ENCODE measurements at places on chromosomes 1 and 21.

- DNase-seq = no peak
Observed at GRCh38 chr1:16521288-16521583, 7.2 kb upstream of the RNU1-1 start.

GRCh38 chr21:36052860-36053714 is 7.2 kb downstream of the SETD4 start:
- DNase-seq = no peak

- no peak for DNase-seq
Observed at GRCh38 chr21:46472246-46472645, 13.6 kb downstream of the DIP2A start.

- DNase-seq = no peak
Observed at GRCh38 chr1:245791410-245792312, 636.9 kb downstream of the KIF26B start.

DNA sequence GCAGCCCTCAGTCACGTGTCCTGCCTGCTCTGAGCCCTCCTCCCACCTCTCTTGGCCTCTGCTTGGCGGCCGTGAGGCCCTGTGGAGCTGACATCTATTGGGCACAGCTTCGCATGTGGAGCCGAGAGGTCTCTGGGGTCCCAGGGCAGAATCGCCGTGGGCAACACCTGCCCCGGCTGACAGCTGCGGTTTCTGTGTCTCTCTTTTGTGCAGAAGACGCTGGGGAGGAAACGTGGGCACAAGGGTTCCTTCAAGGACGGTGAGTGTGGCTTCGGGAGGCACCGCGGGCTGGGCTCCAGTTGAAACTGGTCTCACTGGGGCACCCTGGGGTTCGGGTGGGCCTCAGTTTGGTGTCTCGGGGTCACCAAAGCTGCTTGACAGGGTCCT is 11.5 kb downstream of the ARHGEF16 start:
- DNase-seq = no peak

DNA sequence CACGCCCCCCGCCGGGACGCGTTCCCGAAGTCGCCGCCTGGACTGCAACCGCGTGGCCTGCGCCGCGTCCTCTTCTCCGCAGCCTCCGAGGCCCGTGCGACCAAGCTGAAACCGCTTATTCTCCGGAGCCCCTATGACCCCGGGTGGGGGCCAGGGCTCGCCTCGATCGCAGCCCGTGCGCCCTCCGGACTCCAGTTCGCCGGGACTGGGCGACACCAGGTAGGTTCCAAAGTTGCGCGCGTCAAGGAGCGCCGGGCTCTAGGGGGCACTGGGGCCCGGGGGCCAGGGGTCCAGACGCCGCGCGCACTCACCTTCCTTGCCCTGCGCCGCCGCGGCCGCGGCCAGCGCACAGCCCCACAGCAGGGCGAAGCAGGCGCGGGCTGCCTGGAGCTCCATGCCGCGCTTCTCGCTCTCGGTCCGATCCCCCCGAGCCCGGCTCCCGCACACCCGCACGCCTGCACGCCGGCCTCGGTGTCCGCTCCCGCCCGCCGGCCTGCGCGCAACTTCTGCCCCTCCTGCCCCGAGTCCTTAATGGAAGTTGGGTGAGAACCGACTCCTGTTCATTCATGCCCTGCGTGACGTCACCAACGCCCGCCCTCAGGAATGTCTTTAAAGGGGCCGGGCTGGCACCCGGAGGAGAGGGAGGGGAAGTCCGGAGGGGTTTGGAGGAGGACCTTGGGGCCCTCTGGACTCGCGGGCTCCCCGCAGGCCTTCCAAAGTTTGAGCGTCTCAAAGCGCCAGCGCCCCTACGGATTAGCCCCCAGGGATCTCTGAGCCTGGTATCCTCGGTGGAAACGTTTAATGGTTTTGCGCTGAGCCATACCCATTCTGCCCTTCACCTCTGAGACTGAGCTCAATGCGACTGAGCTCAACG is at the start of gene EPHA2:
TSS of gene EPHA2 (minus strand) at position 533 of the 874 bp plus-strand sequence. CDS start at position 396, 137 bp downstream.
- DNase-seq = no peak

DNA sequence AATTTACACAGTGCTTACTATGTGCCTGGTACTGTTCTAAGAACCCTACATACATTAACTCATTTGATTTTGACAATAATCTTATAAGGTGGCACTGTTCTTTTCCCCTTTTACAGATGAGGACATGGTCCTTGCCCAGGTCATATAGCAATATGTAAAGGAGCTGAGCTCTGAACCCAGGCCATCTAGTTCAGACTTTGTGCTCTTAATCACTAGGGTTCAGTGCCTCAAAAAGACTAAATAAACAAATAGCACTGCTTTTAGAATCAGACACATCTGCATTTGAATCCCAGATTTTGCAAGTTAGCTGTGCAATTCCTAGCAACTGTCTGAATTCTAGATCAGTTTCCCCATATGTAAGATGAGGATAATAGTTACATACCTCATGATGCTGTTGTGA is 8.7 kb upstream of the BCAR3 start:
- no peak for DNase-seq

DNA sequence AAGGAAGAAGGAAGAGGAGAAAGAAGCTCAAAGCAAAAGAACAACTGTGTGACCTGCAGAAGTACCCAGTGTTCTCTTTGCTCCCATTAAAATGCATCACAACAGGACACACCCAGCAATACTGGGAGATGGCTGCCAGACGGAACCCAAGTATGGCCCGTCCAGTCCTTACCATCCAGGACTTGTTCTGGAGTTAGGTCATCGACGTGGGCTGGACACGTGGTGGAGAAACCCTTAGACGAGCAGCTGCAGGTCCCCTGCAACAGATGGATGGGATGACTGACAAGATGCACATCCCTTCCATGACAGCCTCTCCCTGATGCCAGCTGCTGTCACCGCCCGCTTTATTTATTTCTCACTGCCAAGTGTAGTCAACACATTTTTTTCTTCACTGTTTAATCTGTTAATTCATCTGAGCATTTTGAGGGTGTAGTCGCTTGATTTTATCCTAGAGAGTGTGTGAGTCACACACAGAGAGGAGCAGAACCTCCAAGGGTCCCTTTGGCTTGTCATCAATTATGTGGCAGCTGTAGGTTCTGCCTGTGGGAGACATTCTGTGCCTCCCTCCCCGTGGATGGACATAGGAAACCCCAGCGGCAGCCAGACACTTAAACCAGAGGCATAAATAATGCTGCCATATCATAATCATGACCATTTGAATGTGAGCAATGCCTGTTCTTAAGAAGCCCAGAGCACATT is 80.9 kb downstream of the ABCA4 start:
- no peak for DNase-seq

- no peak for DNase-seq
Observed at GRCh38 chr1:183607322-183607980, 17.2 kb upstream of the NCF2 start.

DNA sequence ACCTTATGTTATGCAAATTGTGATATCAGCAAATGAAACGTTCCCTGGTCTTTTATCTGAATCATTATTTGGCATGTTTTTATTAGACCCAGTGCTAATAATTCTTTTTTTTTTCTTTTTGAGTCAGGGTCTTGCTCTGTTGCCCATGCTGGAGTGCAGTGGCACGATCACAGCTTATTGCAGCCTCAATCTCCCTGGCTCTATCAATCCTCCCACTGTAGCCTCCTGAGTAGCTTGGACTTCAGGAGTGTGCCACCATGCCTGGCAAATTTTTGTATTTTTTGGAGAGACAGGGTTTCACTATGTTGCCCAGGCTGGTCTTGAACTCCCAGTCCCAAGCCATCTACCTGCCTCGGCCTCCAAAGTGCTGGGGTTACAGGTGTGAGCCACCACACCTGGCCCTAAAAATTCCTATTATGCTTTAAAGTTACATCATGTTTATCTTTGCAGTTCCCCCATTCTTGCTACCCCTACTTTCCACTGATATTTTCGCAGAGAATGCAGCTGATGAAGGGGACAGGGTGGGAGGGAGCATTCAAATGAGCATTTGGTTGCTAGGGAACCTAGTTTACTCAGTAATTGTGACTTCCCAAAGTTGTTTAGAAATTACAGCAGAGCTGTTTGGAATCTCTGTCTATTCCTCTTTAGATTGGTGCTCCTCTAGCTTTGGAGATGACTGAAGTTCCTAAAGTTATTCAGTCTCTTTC is 18.4 kb downstream of the C1orf21 start:
- no peak for DNase-seq

DNA sequence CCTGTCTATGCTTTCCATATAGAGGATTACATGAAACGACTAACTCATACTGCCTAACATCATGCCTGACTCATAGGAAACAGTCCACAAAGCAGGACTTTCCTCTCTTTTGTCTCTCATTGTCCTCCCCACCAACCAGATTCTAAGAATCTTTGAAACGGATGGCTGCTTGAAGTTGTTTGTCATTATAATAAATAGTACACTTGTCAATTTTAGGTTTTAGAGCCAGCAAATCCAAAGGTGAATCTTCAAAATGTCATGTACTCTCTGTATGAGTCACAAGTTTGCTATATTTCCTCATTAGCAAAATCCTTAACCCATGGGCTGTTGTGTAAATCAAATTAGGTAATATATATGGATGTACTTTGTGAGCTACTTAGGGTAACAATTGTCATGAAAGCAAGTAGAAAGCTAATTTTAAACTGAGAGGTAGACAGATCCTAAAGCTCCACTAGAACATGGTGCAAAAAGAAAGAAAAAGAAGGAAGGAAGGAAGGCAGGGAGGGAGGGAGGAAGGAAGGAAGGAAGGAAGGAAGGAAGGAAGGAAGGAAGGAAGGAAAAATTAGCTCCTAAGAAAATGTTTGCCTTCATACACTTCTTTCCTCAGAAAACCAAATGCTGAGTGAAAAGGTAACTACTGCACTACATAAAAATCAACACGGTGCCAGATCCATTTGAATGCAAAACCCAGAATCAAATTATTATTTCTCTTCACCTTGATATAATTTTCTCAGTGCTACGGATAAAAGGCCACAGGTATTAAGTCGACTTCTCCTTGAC is 129.5 kb upstream of the PRMT6 start:
- DNase-seq = no peak
